ENCODE measurements at places on chromosomes 2 and 18.

DNA sequence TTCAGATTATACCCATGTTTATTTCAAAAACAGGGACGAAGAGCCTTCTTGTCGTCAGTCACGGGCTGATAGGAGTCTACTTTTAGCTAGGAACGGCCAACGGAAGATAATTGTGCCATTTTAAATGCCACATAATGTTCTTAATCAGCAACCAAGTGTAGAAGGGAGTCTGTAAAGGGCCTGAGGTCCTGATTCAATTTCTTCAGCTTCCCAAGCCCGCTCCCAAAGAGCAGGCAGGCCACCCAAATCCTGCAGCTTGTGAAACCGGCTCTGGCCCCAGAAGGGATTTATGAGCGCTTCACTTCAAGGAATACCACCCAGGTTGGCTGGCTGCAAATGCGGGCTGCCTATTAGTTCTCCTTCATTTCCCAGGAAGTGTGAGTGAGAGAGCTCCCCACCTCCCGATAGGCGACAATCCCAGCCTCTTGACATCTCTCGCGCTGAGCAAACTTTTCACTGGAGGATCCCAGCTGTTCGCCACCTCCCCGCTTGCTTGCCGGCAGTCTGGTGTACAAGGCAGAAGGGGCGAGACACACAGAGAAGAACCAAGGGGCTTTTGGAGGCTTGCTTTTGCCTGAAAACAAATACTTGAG is 272.9 kb downstream of the CDH20 start:
- no peak for DNase-seq

DNA sequence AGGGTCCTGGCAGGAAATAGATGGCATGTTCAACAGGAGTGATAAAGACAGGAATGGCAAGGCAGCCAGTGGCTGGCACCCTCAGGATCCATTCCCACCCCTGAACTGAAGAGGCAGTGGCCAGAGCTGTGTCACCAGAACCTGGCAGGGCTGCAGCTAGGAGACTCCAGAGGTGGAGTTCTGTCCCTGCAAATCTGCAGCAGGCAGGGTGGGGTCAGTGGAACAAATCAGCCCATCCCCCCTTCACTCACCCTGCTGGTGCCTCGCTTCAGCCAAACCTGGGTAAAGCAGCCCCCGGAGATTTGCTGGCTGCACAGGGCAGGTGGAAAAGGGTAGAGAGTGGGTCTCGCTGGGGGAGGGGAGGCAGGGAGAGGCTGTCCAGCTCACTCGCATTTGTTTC is 12.7 kb downstream of the INPP5D start:
- DNase-seq: no peak

DNA sequence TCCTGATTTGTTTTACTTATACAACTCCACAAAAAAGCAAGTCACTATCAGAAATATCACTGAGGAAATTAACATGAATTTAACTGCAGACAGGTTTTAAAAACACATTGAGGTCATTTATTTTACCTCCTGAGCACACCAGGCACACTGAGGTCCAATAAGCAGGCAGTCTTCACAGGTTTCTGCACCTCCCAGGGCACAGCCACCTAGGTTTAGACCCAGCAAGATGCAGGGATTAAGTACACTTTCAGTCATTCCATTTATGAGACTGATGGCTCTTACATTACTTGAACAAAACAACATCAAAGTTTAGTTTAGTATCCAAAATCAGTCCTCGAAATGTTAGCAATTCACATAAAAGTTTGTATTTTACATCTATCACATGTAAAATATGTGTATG is 1.0 kb downstream of the ITGB6 start:
- DNase-seq: no peak

DNA sequence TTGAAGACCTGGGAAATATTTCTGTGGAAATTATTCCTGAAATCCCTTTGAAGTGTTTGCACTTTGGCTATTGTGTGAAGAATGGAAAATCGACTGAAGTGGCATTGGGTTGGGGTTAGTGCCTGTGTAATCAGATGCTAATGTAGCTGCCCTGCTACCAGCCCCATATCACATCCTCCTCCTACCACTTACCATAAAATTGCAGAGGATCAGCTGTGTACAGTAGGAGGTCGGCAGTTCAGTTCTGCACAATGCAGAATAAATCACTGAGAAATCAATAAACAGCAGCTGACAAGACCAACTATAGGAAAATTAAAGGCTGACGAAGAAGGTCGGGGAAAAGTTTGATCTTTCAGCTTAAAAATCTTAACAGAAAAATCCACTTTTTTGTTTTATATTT is 440.9 kb downstream of the PTPRM start:
- DNase-seq: no peak

DNA sequence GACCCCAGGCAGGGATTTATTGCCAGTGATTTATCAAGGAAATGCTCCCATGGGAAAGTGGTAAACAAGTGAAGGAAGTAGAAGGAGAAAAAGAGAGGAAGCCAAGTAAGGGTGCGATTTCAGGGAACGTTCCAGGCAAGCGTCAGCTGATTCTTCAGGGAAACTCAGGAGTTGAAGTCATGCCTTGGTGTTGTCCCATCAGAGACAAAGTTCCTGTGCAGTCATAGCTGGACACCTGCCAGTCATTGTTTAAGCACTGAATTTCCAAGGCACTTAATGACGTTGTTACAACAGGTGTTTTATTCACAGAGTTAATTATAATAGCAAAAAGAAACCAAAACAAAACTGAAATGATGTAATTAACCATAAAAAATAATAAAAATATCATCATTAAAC is 381.8 kb upstream of the CRIM1 start:
- no peak for DNase-seq

- no peak for DNase-seq
These were observed 88.5 kb downstream of the TCF4 start for GRCh38 chr18:55499526-55499925.

DNA sequence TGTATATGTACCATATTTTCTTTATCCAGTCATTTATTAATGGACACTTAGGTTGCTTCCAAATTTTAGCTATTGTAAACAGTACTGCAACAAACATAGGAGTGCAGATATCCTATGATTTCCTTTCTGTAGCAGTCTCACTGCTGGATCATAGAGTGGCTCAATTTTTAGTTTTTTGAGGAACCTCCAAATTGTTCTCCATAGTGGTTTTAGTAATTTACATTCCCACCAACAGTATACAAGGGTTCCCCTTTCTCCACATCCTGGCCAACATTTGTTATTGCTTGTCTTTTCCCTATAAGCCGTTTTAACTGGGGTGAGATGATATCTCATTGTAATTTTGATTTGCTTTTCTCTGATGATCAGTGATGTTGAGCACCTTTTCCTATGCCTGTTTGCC is 114.3 kb downstream of the TMEM17 start:
- DNase-seq: no peak

- no peak for DNase-seq
These were observed 221.4 kb upstream of the PXDN start for GRCh38 chr2:1965726-1966125.

Data from CD4-positive, alpha-beta T cell treated with Interleukin-17A for 1 hour (primary cell).